Activated T-cell treated with anti-CD3 and anti-CD28 coated beads for 48 hours (primary cell): ENCODE measurements at places on chromosomes 12 and 14.

DNA sequence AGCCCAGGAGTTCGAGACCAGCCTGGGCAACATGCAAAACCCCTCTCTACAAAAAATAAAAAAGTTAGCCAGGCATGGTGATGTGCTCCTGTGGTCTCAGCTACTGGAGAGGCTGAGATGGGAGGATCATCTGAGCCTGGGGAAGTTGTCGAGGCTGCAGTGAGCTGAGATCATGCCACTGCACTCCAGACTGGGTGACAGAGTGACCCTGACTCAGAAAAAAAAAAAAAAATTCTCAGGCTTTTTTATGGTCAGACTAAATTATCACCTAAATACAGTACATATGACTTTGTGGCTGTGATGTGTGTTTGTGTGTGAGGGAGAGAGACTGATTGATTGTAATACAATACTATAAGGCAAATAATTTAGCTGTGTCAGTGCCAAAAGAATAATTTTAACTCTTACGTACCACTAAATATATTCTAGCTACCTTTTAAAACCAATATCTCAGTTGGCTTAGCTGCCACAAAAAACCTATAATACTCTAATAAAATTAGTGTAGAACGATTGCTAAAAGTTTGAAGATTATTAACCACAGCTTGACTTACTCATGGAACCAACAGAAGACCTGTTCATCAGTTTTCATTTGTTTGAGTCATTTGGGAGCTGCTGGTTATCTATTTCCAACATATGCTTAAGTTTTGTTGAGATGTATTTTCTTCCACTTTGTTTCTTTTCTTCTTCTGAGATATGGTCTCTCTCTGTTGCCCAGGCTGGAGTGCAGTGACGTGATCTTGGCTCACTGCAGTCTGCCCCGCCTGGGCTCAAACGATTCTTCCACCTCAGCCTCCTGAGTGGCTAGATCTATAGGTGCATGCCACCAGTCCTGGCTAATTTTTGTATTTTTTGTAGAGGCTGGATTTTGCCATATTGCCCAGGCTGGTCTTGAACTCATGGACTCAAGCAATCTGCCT lies 58.0 kb downstream of the DIP2B start:
- DNase-seq, result no peak

DNA sequence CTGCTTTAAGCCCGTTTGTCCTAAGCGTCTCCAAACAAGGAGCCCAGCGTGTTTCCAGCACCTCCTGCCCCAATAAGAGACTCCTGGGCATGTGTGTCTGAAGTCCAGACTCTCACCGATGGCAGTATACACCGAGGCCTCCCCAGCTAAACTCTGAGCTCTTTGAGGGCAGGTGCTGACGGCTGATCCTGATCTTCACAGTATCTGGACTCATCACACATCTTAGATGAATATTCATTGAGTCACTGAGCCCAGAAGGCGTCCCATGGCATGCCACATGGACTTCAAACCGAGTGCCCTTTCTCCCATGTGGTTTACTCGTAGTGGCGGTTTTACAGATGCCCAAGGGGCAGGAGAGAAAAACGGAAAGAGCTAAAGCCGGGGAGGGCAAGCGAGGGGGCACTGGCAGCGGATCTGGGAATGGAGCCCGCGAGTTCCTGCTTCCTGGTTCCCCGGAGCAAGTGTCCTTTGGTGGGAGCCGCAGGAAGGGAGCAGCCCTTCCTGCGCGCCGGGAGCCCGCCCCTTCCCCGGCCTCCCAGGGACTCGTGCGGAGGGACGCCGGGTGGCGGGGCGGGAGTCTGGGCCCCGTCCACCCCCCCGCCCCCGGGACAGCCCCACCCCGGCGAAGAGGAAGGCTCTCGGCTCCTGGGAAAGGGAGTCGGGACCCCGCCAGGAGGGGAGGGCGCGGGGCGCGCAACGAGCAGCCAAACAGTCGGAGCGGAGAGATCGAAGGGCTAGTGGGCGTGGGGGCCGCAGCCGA lies 585 bp upstream of the TEAD4 start:
- DNase-seq, result no peak

DNA sequence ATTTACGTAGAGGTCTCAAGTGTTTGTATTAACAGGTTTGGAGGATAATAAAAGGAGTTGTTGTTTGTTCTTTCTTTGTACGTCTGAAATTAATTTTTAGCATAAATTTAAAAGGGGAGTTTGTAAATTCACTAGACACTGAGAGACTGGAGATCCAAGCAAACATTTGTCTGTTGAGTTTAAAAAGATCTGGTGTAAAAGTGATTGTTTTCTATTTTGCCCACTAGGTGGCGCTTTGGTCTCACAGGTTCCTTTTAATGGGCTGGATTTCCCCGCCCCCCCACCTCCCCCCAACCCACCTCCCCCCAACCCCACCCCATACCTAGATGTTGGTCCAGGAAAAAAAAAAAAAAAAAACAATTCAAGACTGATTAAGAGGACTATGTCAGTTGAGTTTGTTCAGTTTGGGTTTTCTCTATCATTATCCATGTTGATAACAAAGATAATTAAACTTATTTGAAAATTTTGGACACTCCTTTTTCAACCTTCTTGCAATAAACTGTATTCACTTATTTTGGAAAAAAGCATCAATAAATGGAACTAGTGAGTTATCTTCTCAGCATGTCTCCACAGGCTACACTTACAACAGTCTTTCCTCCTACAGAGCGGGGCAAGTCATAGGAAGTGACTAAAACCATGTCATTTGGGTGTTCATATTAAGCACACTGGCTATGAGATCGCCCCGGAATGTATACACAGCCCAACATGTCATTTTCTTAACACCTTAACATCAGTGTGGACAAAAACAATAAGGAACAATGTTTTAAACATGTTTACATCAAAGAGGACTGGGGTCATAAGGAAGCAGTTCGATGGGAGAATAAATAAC lies 841.1 kb downstream of the NRXN3 start:
- DNase-seq, result no peak

DNA sequence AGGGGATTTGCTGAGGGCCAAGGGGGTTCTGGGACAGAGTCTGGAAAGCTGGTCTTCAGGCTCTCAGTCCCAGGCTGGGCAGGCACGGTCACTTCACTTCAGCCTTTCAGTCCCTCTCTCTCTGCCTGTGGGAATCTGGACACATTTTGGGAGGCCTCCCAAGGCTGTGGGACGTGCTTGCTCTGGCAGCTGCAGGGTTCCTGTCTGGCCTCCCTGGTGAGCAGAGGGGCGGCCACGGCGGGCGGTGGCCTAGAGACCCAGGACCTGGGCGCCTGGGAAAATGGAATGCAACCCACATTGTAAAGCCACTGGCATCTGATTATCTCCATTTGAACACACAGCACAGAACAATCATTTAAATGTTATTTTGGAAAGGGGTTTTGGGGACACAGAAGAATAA lies 10.1 kb upstream of the ALDH2 start:
- no peak for DNase-seq

DNA sequence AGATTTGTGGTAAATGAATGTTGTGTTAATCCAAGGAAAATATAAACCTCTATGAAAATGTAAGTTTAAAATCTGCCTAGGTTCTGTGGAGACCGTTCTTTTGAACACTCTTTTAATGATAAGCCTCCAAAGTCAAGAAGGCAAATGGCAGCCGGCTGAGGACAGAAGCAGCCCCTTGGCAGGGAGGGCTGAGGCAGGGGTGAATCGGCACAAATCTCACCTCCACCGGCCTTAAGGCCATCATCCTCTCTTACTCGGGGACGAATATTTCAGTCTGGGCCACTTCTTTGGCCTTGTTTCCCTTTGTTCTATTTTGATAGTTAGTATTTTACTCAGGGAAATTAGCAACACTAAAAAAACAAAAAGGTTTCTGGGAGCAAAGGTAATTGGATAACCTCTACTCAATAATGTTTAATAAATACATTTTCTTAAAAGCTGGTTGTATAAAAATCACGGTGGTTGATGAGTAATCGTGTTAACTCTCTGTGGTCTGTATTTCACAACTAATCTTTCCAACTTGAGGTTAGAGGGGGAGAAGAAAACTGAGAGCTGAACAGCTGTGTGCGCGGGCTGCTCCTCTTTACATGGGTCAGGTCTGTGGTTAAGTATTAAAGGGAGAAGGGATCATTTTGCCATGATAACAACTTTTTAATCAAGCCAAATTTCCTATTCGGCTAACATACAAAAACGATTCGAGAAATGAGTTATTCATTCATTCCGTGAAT lies 18.6 kb downstream of the LGMN start:
- DNase-seq, result peak; percentile 24

GRCh38 chr14:98174041-98174440 lies 1098.0 kb downstream of the BCL11B start:
- no peak for DNase-seq

DNA sequence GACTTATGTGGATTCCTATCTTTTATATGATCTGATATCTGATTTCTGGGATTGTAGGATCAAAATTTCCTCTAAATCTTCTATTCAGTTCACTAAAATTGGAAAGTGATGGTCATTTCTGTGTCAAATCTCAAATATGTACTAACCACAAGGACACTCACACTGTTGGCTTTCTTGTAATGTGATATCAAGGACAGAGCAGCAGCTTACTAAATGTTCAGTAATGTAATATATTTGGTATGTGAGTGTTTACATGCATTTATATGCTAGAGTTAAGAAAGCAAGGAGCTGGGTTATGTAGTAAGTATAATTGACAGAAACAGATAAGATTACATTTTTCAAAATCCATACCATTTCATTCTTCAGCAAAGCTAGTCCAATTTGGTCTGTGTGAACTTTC lies 16.5 kb downstream of the PUS7L start:
- DNase-seq, result no peak

DNA sequence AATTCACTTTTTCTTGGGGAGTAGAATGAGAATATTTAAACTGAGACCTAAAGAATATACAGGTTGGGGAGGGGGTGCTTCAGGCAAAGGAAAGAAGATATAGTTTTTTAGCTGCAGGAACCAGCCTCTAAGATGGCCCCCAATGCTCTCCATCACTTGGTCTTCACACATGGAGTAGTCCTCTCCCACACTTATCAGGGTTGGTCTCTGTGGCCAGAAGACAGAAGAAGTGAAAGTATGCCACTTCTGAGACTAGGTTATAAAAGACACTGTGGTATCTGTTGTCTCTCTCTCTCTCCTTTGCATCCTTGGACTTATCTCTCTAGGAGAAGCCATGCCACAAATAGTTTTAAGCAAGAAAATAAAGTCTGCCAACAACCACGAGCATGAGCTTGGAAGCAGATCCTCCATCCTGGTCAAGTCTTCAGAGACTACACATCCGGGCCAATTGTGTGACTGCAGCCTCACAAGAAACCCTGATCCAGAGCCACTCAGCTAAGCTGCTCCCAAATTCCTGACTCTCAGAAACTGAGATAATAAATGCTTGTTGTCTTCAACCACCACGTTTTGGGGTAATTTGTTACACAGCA lies 18.0 kb downstream of the PUS7L start:
- no peak for DNase-seq

DNA sequence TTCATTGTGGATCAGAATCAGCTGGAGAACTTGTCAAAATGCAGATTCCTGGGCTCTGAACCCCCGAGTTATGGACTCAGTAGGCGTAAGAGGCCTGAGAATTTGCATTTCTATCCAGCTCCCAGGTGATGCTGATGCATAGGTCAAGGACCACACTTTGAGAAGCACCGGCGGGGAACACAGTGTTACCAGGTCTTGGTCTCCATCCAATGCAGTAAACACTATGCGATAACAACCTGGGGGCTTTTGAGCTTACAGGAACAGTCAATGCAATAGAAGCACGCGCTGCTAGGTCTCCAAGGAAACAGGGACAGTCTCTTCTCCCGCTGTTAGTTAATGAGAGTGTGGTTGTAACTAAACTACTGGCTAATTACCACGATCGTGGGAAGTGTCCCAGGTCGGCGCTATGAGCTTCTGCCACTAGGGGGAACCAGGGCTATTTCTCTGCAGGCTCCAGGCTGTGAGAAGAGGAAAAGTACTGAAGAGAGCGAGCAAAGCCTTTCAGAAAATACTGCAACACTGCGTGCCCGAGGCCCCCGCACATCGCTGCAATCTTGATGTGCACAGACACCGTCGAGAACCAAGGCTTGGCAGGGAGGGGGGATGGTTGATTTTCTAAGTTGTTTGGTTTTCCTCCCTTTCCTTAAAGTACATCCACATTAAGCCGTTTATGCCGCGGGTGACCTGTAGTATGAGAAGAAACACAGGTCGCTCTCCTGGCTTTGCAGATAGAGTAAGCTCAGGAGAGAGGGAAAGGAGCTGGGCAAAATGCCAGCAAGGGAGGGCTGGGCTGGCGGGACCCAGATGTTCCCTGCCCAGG lies 52.0 kb upstream of the KCNA1 start:
- peak; percentile 64 for DNase-seq

GRCh38 chr12:57491393-57492280 lies 3.8 kb downstream of the MARS1 start:
- no peak for DNase-seq

GRCh38 chr14:39034481-39035296 lies 68.3 kb downstream of the SEC23A start:
- no peak for DNase-seq

GRCh38 chr14:73909681-73910080 lies 23.0 kb downstream of the ZNF410 start:
- DNase-seq, result no peak

- no peak for DNase-seq
These were observed 338.7 kb downstream of the TRHDE start for GRCh38 chr12:72610854-72611358.

GRCh38 chr12:3150308-3150670 lies 73.1 kb downstream of the TSPAN9 start:
- no peak for DNase-seq

GRCh38 chr12:23686095-23686494 lies 263.4 kb downstream of the SOX5 start:
- DNase-seq, result no peak

DNA sequence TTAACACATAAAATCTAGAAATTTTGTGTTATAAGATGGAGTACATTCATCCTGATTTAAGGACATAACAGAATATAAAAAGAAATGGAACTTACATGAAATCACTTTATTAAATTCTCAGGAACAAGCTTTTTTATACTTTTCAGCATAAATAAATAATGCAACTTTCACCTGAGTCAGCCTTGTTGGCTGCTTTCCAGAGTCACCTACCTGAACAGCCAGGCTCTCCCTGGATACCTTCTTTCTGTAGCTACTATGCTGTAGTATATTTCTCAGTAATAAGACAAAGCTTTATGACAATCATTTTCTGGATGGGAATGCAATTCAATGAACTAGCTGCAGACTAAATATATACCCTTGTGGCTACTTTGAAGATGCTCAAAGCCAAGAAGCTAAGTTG lies 111.9 kb downstream of the NTS start:
- no peak for DNase-seq

DNA sequence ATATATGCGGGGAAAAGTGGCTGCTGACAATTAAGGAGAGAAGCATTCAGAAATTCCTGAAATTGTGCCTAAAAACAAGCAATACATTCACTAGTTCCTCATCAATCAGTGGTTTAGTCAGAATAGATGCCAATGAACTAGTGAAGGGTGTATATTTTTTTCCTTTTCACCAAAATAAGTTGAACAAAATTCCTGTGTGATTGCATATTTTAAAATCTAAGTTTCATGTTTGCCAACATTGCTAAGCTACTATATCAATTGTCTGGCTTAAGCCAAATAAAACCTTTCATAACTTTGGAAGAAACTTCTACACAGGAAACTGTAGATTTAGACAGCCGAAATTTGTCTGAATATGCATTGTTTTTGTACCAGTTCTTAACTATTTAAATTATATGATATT lies 8.7 kb downstream of the PRKD1 start:
- DNase-seq, result no peak

- DNase-seq, result no peak
These were observed 158.0 kb downstream of the SLC5A8 start for GRCh38 chr12:101051901-101052550.
